ENCODE measurements at places on chromosomes 4 and X.

DNA sequence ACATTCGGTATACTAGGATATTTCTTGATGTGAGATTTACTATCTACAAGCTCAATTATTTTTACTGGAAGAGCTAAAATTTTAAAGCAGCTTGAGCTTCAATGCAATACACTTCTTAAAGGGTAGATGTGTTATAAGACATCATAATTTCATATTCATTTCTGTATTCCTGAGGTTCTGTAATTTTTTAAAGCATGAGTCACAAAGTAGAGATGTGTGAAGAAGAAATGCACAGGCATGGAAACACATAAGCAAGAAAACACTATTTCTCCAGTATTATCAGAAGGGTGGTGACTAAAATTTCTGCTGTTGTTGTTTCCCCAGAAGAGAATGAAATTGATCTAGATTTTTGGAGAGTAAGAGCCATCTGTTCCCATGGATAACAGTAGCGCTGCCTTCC lies 72.6 kb downstream of the INPP4B start:
- DNase-seq = no peak

- DNase-seq = no peak
Measured at GRCh38 chr4:65789805-65790204, 119.5 kb upstream of the EPHA5 start.

DNA sequence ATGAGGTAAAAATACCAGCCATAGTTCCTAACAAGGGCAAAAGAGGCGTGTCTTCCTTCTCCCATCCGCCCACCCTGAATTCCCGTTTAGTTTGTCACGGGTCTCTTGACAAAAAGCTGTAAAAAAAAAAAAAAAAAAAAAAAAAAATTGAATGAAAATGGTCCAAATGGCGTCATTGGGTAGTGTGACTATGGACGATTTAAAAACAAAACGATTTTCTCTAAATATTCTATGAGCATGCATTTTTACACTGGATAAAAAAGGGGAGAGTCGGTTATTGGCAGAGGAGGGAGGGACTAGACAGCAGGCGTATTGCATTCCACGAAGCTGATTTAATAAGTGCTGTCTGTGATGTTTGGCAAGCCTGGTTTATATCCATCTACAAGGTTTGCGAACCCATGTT lies at the start of gene FAM133A:
FAM133A (plus strand) TSS at position 338 of the 403 bp plus-strand sequence. CDS start 35,214 bp downstream, outside the sequence.
- DNase-seq = peak; percentile 39

DNA sequence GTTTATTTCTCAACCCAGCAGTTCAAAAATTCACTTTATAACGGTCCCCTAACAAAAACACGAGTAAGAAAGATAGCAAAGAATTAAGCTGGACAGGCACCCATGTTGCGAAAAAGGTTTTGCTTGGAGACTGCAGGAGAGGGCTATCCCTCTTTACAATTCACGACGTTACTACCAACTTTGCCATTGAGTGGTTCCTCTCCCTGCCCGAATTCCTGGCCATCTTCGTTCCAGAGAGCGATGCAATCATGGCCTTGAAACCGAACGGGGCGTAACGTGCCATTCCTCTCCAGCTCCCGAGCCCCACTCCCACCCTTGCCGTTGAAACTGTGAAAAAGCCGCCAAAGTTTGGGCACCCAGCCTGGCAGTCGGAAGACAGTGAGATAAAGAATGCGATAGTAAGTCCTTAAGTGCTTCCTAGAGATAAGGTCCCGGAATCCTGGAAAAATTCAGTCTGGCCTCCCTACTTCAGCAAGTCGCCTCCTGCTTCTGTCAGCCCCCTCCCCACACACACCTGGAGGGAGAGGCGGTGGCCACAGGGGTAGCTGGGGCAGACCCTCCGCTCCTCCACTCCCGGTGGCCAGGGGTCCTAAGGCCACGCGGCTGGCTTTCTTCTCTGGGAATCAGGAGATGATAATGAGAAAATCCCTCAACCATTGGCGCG lies 65.2 kb downstream of the FBXO8 start:
- DNase-seq = peak; percentile 35

- peak; percentile 59 for DNase-seq
Measured at GRCh38 chrX:37347420-37347819, 1.7 kb upstream of the PRRG1 start.

GRCh38 chr4:155591738-155592143 lies 74.9 kb upstream of the GUCY1A1 start:
- DNase-seq = no peak

DNA sequence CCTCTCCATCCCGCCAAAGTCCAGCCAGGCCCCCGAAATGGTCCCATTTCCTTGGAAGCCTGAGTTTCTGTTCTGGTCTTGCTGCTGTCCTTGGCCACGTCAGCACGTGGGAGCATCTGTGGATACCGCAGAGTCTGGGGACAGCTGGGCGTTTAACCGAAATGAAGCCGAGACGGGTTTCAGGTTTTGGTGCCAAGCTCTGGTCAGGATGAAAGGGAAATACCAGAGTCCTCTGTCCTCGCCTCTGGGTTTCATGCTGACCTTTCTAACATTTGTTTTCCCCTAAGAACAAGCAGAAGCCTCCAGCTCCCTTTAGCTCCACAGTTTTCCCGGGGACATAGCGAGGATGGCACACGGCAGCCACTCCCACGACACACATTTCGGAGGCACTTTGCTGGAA lies 19.7 kb downstream of the SHOX start:
- DNase-seq = no peak

DNA sequence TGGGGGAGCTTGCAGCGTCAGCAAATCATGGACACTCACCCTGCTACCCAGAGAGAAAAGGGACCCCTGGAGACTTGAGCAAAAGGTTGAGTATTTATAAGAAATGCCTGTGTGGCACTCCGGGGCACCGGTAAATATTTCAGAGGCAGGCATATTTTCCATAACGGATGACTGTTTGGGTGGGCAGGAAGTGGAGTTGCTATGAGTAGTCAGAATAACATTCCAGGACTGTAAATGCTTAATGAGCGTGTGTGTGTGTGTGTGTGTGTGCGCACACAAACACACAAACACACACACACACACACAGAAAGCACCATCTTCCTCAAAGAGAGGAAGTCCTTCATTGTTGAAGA lies 74.6 kb downstream of the MXRA5 start:
- DNase-seq = peak; percentile 76

GRCh38 chr4:16122784-16123183 lies 39.0 kb upstream of the PROM1 start:
- no peak for DNase-seq

- DNase-seq = no peak
Measured at GRCh38 chr4:109094056-109094455, 208.4 kb downstream of the COL25A1 start.

All from mesenchymal stem cell (in vitro differentiated cells and primary cell).